ENCODE measurements at places on chromosomes 4 and X.

DNA sequence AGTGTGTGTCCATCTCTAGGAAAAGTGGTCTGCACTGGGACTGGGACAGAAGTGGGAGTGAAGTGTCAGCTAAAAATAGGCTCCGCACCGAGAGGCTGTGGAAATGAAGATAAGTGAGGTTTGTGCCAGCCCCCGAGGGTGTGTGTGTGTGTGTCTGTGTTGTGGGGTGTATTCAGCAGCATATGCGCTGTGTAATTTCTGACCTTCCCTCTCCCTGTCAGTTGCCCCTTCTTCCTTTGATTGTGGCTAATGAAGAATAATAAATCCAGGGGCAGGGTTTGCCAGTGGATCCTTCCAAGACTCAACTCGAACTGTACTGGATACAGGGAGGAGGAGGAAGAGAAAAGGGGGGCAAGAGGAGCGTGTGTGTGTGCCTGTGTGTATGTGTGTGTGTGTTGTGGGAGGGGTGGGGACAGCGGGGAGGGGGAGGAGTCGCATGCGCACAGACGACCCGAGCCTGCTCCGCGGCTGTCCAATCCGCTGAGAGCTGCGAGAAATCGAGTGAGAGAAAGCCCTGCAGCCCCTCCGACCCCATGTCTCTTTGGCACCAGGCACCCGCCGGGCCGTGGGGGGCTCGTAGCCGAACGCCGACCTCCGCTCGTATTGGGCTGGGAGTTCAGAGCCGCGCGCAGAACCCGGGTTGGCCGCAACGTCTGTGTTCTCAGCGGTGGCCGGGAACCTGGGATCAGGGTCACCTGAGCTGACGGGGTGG is 916 bp upstream of the POU4F2 start:
- DNase-seq: peak; percentile 23

DNA sequence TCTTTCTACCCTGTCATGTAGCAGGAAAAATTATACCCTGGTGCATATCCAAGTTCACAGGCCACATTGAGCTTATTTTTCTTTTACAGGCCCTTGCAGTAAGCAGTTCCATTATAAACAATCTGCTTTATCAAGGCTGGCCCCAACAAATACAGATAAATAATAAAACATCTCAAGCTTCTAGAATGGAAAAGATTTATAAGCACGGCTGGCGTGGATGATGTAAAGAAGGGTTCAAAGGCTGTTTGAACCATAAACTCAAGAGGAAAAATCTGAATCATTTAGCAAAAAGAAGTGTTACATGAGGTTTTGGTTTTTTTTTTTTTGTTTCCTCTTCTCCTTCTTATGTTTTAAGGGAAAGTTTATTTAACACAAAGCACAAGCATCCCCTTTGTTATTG is 109.7 kb downstream of the UNC5C start:
- no peak for DNase-seq

GRCh38 chrX:85977218-85977617 is 70.1 kb downstream of the CHM start:
- DNase-seq: no peak

DNA sequence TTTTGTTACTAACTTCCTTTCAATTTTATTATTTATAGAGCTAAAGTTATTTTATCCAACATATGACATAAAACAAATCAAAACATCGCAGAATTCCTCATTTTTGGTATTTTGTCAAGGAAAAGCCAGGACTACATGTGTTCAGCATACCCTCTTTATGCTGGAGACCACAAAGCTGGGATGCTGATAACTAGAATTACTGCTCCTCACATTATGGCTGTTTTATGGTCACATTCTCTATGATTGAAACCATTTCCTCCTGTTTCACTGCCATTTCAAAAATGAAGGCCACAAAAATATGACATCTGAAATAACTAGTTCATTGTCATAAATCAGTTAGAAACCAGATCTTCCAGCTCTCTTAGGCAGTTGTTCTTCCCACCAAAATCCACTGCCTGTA is 41.7 kb downstream of the KLHL34 start:
- DNase-seq: no peak

DNA sequence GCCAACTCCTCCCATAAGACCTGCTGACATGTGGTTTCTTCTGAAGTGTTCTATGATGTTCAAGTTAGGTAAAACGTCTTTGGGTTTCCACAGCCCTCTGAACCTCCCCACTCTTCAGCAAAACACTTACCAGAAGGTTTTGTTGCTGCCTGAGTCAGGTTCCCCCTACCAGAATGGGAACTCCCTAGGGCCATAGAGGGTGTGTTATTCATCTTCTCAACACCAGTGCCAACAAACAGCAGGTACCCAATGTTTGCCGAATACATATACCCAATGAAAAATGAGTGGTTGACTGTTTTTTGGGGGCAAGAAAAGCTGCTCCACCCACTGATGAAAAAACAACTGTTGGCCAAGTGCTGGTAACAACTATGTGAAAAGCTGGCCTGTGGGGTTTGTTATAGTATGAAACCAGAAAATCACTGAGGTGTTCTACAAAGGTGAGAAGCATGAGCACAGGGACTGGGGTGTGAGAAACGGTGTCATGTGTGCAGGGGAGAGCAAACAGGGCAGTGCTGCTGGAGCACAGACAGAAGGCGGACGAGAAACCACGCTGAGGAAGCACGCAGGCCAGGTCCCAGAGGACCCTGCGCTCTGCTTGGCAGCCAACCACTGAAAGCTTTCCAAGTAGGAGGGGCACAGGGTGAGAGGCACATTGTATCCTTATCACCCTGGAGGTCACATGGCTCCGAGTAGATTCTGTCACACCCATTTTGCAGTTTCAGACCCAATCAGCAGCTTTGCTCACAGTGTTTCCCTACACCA is 28.8 kb downstream of the ATP8A1 start:
- peak; percentile 45 for DNase-seq

DNA sequence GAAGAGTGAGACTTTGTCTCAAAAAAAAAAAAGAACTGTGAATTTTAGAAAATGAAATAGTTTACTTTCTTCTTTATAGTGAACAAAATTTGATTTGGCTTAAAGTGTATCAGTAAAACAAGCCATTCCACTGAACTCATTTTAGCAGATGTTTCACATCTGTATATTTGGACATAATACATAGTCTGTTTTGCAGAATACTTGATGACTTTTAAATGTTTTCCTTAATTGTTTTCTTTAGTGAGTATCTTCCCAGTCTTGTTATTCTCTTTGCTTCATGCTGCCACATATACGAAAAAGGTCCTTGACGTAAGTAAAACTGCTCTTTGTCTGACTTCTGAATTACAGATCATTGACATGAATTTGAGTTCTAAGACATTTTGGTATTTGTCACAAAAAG is 8.3 kb downstream of the TMEM33 start:
- no peak for DNase-seq

- no peak for DNase-seq
Observed at GRCh38 chr4:110361921-110362320, 114.0 kb upstream of the ENPEP start.

DNA sequence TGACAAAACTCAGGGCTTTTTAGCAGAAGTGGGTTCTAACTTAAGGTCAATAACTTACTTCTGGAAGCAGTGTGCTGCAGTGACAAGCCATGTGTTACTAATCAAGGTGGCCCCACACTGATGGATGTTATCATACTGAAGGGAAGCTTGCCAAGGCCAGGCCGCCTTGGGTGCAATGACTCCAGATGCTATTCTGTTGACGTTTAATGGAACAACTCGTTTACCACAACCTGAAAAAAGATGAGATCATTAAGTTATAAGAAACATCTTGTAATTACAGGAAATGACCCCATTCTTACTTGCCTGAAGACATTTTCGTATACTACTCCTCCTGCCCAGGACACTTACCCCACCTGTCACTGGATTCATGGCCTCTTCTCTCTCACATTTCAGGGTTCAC is 38.9 kb upstream of the TMPRSS11D start:
- no peak for DNase-seq

- no peak for DNase-seq
Observed at GRCh38 chr4:1695913-1696312, 11.8 kb upstream of the FAM53A start.

DNA sequence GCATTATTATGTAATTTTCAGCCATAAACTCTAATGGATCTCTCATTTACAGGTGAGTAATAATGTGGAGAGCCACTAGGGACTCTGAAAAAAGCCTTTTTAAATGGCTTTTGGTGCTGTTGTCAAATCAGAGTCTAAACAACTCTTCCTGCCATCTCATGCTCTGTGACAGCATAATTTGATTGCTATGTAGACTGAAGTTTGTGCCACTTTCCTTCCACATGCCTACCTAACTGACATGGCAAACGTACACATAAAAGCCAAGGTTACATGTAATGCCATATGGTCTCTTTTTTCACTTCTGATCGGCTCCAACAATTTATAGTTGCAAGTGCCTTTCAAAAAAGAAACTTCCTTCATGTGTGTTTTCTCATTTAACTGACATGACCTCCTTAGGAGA is 94.3 kb downstream of the SH2D1A start:
- no peak for DNase-seq

DNA sequence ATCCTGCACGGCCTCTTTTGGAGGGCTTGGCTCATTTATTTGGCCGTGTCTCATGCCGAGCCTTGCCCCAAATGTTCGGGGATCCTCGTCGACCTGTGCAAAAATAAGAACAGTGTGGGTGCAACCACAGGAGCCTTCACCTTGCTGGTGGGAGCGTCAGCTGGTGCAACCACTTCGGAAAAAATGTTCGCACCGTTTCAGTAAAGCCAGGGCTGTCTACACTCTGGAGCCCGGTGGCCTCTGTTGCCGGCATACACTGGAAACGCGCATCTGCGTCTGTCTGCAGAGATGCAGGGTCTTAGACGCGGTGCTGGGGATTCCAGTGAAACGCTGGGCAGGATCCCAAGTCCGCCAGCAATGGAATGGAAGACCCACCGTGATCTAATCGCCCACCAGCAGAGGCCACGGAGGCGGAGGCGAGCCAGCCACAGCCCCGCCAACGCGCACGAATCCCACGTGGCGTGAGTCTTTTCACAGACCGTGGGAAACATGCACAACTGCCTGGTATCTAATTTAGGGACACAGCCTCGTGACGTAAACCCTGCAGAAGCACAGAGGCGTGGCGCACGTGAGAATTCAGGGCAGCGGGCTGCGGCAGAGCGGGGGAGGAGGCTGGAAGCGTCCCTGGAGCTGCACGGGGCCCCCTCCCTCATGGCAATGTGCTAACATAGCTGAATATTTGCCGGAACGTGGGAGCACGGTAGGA is 13.8 kb upstream of the MXD4 start:
- no peak for DNase-seq

GRCh38 chr4:16450724-16451123 is 224.5 kb upstream of the TAPT1 start:
- DNase-seq: no peak

GRCh38 chrX:41720125-41720779 is 3.7 kb upstream of the GPR82 start:
- peak; percentile 70 for DNase-seq

DNA sequence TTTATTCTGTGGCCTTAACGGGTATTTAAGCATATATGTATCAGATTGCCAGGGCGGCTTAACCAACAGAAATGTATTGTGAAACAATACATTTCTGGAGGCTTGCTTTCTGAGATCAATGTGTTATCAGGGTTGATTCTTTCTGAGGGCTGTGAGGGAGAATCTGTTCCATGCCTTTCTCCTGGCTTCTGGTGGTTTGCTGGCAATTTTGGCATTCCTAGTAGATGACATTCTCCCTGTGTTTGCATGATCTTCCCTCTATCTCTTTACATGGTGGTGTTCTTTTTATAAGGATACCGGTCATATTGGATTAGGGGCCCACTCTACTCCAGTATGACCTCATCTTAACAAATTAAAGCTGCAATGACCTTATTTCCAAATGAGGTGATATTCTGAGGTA is 16.9 kb upstream of the CEP135 start:
- DNase-seq: no peak

- DNase-seq: no peak
Observed at GRCh38 chr4:94957030-94957429, 199.3 kb downstream of the BMPR1B start.

DNA sequence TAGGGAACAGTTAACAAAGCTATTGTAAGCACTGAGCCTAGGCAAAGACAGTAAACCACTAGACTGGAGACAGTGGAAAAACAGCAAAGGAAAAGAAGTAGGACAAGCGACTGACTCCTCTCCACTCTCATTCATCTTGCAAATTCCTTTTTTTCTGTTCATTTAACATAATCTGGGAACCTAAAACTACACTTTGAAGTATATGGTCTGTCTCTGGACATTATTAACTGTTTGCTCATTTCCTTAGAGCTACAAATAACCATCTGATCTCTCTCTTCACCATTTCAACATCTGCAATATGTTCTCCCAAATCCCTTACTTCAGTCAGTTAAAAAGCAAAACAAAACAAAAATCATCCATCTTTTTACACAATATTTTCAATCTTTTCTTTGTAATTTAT is 642 bp downstream of the HMGN5 start:
- DNase-seq: no peak

GRCh38 chrX:68332201-68332731 is 101.0 kb downstream of the OPHN1 start:
- no peak for DNase-seq

GRCh38 chr4:54368281-54369265 is 139.5 kb downstream of the PDGFRA start:
- DNase-seq: no peak

DNA sequence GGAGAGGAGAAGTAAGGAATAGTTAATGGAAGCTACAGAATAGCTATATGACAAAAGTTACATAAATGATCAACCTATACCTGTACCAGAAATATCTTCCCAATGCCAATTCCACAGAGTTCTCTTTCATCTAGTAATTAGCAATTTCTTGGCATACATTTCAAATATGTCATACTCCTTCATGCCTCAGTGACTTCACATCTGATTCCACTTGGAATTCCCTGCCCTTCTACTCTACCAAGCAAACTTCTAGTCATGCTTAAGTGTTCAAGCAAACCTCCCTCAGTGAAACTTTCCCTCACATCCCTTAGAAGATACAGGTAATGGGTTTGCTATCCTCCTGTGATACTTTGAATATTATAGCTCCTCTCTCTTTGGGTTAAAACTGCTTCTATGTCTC is 127.1 kb downstream of the KLHL13 start:
- DNase-seq: no peak

DNA sequence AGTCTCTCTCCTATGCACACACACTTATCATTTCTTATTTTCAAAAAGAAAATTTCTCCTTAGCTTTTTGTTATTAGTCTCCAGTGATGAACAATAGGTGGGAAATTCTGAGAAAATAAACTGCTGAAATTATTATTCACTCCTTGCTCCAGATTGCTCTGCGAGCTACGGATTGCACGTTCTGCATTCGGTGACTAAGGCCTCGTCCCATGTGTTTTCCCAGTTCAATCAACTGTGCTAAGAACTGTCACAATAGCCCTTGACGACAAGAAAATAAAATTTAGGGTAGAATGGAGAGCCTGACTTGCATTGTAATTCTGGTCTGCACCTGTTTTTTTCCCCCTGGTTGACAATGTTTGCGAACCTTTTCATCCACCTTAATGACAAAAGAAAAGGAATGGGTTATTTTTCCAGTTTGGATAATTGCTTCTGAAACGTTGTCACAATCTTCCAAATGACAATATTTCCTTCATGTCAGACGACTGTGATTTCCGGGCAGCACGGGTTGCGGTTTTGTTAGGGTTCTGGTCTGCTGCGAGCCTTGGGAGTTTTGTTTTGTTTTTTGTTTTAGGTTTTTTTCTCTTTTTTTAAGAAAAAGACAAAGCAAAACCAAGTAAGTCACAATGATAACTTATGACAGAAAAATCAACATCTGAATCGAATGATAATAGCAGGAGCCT is 124.5 kb upstream of the NOCT start:
- DNase-seq: no peak

Measured in activated naive CD8-positive, alpha-beta T cell treated with anti-CD3 and anti-CD28 coated beads, Interleukin-2, amount 10 ng/mL, durations not matched to agents 7 days and 5 days (primary cell).